WTC11 (cell line): ENCODE measurements at places on chromosomes 2 and 18.
A peak's percentile ranks its signal among the peaks of the same experiment; 100 is the strongest.

GRCh38 chr18:75475228-75475627 lies 47.7 kb upstream of the SMIM21 start:
- DNase-seq, result no peak

DNA sequence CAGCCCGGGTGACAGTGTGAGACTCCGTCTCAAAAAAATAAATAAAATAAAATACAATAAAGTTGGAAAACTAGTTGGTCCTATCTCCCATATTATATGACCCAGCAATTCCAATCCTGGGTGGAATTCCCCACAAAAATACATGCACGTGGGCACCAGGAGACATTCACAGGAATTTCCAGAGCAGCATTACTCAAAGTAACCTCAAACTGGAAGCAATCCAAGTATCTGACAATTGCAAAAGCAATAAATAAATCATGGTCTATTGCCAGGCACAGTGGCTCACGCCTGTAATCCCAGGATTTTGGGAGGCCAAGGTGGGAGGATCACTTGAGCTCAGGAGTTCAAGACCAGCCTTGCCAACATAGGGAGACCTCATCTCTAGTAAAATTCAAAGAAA lies 101.2 kb upstream of the MAP4K4 start:
- no peak for DNase-seq

- DNase-seq, result no peak
Measured at GRCh38 chr2:99776206-99776905, 286.5 kb upstream of the REV1 start.

DNA sequence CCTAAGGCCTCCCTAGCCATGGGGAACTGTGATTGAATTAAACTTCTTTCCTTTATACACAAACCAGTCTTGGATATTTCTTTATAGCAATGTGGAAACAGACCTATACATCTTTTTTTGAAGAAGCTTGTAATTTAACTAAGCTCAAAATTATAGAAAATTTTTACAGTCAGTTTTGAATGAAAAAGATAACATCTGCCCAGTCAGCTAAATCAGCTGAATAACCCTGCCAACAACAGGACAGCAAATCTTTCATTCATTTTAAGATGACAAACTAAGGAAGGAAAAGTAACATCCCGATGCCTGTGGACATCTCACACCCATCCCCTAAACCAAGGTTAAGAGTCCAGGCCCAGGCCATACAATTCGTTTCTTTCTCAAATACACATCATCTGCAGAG lies 541.3 kb upstream of the SLC39A10 start:
- no peak for DNase-seq

GRCh38 chr2:107001964-107002696 lies 116.2 kb upstream of the ST6GAL2 start:
- no peak for DNase-seq

- DNase-seq, result peak; percentile 90
Measured at GRCh38 chr2:174334781-174335251, at the start of gene SP9. TSS of gene SP9 (plus strand) at chr2:174334954. CDS start at chr2:174335093, 139 bp downstream.

- DNase-seq, result no peak
Measured at GRCh38 chr2:169776252-169776761, 22.4 kb upstream of the SSB start.

DNA sequence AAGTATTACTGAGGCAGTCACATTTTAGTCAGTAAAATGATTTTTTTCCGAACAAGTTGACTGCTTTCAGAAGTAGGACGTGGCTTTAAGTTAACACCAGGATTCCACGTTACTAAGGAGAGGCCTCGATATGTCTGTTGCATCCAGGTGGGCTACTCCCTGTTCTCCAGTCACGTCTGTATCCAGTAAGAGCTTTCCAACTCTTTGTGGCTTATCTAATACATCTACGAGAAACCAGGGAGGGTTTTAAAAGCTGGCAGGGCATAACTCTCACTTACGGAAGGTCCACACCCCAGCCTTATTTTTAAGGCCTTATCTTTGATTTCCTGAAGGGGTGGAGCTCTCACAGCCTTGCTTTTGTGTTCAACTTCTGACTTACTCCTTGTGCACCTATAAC lies 99.2 kb downstream of the SLC8A1 start:
- no peak for DNase-seq

DNA sequence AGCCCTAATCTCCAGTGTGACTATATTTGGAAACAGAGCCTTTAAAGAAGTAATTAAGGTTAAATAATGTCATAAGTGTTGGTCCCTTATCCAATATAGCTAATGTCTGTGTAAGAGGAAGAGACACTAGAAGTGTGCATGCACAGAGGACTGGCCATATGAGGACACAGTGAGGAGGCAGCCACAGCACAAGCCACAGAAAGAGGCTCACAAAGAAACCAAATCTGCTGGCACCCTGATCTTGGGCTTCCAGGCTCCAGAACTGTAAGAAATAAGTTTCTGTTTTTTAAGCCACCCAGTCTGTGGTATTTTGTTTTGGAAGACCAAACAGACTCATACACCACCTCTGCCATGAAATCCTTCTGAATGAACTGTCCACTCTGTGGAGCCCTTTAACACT lies 186.4 kb upstream of the SLC39A10 start:
- no peak for DNase-seq

DNA sequence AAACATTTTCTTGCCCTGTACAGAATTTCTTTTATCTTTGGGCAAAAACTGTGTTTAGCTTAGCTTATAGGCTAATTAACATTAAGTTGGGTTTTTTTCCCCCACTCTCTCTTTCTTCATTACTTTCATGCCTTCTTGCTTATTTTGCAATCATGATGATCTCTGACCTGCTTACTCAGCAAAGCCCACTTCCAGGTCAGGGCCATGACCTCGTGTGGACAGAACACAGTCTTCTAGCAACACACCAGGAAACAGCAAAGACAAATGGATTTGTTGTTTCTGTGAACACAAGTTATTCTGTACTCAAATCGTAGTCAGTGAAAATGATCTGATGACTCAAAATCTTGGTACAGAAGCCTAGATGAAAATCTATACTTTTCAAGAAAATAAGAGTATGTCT lies 60.7 kb downstream of the SPATS2L start:
- no peak for DNase-seq

DNA sequence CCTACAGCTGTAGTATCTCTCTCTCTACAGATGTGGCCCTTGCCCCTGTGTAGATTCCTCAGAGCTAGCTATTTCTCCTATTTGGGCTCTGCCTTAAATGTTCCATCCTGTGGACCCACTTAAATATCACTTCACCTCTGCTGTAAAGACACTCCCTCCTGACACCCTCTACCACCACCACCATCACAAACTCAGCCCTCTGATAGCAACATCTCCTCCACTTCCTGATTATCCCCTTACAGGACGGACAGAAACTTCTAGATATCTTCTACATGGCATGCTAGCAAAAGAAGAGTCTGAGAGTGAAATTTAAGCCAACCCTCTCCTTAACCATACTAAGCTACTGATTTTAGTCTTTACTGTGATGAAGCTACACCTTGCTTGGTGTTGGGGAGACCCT lies 3.2 kb upstream of the MAPRE2 start:
- no peak for DNase-seq

GRCh38 chr2:45650851-45651414 lies 542 bp upstream of the PRKCE start:
- DNase-seq, result peak; percentile 82

- DNase-seq, result no peak
Measured at GRCh38 chr2:197145471-197146056, 165.0 kb downstream of the ANKRD44 start.

DNA sequence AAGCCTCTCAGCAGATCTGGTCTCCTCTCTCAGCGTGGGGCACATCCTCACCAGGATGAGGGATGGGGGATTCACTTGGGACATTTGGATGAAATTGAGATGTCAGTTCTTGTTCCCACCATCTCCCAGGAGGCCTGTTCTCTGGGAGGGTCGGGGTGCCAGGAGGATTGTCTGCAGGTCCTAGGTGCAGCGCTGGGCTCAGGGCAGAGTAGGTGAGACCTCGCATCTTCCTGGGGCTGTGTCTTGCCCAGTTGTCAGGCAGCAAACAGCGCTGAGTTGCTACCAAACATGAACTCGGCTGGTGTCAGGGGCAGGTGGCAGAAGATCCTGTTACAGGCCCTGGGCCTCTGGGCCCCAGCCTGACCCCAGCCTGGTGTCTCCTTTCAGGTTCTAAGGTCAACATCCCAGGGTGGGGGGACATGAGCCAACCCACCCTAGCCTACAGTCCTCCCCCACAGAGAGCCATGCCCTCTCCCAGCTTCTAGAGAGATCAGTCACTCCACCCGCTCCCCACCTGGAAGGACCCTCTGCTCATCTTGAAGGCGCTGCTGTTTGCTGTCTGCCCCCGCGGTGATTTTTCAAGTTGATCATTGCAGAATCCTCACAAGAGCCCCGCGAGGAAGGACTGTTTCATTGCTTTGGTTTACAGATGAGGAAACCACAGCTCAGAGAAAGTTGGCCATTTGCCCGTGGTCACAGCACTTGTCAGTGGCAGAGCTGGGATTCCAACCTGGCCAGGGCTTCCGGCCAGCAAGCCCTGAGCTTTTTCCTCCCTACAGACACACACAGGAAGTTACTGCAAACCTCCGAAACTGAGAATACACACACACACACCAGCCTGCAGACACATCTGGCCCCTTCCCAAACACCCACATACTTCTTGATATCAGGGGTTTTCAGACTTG lies 83.9 kb downstream of the STPG4 start:
- DNase-seq, result no peak

DNA sequence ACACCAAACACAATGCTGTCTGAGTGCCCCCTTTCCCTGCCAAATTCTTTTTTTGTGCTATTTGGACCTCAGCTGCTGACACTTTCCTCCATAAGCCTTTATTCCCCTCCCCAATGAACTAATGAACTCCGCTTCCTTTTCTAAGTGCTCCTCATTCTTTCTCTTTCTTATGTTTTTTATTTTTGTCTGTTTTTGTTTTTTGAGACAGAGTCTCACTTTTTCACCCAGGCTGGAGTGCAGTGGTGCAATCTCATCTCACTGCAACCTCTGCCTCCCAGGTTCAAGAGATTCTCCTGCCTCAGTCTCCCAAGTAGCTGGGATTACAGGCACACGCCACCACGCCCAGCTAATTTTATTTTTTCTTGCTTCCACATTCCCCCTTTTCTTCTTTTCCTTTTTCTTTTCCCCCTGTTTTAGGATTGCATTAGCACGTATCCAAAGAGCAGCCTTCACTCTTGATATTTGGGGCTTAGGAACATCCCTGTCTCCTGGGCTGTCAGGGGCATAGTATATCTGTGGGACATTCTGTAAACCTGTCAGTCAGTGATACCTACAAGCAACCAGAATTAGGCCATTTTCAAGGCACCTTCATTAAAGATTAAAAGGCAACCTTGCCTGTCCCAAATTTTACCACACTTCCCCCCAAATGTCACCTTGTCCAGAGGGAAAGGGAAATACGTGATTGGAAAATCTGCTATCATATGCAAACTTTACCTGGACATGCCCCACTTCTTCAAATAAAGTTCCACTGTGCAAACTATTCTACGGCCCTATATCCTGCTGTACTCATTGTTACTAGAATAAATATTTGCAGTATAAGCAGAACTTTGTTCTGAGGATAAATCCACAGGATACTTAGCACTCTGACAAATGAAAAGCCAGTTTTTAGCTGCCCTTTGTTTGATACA lies 65.1 kb upstream of the ACSL3 start:
- DNase-seq, result no peak

- no peak for DNase-seq
Measured at GRCh38 chr2:184413671-184414229, 184.6 kb upstream of the ZNF804A start.

DNA sequence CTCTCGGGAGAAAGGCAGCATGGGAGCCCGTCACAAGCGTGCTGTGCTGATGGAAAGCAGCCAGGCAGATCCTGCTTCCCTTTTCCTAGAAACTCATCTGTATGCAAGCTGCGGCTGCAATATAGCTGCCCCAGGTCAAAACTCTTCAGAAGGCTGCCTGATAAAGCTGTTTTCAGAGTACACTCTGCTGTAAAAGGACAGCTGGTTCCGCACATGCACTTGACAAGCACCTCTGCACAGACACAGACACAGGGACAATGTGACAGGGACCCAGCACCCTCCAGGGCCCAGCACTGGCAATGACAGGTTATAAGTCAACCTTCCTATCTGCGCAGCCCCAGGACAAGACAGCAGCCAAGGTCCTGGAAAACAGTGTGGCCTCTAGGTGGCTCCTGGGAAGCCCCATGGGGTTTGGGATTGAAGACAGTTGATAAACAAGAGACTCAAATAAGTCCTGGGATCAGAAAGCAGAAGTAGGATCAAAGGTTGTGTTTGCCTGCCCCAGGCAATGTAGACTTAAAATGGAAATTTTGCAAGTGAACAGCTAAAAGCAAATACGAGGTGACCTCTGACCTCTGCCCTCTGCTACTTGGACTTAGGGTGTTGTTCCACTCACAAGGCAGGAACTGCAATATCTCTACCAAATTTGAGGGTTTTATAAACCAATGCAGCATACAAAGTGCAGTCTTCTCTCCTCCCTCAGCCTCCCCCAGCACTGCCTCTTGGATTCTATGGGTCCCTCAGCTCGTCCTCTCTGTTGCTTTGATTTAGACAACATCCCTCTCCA lies 16.9 kb downstream of the SLC66A2 start:
- peak; percentile 23 for DNase-seq

DNA sequence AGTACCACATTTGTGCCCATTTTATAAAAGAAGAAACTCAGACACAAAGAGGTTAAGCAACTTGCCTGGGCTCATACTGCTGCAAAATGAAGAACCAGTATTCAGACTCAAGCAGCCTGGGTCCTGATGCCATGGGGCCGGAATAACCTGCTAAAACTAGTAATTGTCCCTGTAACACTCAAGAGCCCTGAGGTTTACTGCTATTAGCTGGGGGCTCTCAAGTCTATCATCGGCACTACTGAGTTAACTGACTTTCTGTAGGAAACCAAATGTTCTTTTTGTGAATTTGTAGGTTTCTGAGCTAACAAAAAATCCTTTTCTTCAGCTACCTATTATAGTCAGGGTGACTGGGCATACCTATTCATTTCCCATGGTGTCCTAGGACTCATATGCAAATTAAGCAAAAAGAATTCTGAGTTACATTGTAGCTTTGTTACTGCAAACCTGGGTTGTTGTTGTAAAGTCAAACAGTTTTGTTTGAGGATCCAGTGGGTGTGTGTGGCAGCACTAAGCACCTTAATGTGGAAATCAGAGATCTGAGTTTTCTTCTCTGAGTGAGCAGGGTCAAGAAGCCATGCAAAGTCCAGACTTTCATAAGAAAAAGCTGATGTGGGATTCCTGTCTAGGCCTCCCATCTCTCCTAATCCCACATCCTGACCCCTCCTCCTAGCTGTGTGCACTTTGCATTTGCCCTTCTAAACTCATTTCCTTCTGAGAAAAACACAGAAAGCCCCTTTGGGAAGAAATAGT lies 72.4 kb upstream of the TNP1 start:
- no peak for DNase-seq

DNA sequence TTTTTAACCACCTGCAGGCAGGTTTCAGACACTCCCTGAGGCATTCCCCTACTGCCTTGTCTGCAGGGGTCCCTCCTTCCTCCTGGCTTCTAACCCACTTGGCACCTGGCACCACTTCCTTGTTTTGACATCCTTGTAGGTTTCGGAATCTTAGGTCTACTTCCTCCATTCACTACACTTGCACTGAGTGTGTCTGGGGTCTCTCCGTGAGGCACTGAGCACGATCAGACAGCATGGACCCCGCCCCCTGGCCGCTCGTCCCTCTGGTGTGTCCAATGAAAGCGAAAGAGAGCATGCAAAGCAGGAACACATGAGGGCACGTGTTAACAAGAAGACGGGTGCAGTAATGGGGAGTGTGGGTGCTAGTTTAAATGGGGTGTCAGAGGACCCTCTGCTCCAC lies 63.8 kb downstream of the HAUS1 start:
- DNase-seq, result no peak
